Dermis microvascular lymphatic vessel endothelial cell (primary cell): ENCODE measurements at places on chromosomes 4 and X. TPM values are rescaled to one million over a fixed set of nuclear protein-coding genes. Genes with fewer than 3 reads are reported as not detected.

Gene BEX3
- 159 and 190 TPM in 2 replicates for total RNA-seq

Gene ABCG2
- 11.6 and 13.6 TPM in 2 replicates for total RNA-seq

Gene DCAF8L2
- not detected in 2 replicates for total RNA-seq

GRCh38 chr4:137960371-137961050 lies 281.6 kb downstream of the SLC7A11 start:
- DNase-seq, result no peak

DNA sequence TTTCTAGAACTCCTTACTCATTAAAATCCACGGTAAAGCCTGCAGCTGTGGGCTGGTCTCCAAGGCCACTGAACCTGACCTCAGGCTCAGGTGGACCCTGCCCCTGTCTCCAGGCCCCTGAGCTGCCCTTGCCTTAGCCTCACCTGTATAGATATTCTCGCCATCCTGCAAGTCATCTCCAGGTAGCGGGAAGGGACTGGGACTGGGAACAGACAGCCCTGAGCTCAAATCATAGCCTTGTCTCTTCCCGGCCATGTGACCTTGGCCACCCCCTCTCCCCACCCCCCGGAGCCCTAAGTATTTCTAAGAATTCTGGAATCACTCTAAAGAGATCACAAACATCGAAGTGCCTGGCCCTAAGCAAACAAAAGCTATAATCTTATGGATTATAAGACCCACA lies 17.7 kb downstream of the ABLIM2 start:
- no peak for DNase-seq

- no peak for DNase-seq
Measured at GRCh38 chr4:112884406-112884805, 165.0 kb upstream of the ANK2 start.

GRCh38 chr4:186689476-186689875 lies 34.2 kb downstream of the FAT1 start:
- DNase-seq, result no peak

- DNase-seq, result no peak
Measured at GRCh38 chr4:30840571-30840970, 120.4 kb downstream of the PCDH7 start.
